ENCODE measurements at places on chromosomes 16 and 17. TPM values are rescaled to one million over a fixed set of nuclear protein-coding genes. Genes with fewer than 3 reads are reported as not detected.

CISD3 gene
- 47.5 TPM for total RNA-seq

PSME3 gene
- 142 TPM for total RNA-seq

SNX20 gene
- total RNA-seq, result 67.4 TPM

SLC16A11 gene
- total RNA-seq, result 0.09 TPM

CPNE7 gene
- total RNA-seq, result 3.8 TPM

PRKCB gene
- 71.9 TPM for total RNA-seq

ABR gene
- 142 TPM for total RNA-seq

DNASE1L2 gene
- total RNA-seq, result 2.6 TPM

C16orf90 gene
- not detected for total RNA-seq

HCRT gene
- not detected for total RNA-seq

PPP1R9B gene
- total RNA-seq, result 163 TPM

NOTUM gene
- 0.11 TPM for total RNA-seq

RGS11 gene
- 0.34 TPM for total RNA-seq

SEPTIN12 gene
- not detected for total RNA-seq

TLCD1 gene
- 1.7 TPM for total RNA-seq

ZNF785 gene
- 18.5 TPM for total RNA-seq

SLC16A13 gene
- total RNA-seq, result 19.5 TPM

KRT33A gene
- total RNA-seq, result not detected

TBC1D3E gene
- total RNA-seq, result not detected

SLC52A1 gene
- total RNA-seq, result 0.16 TPM

TM4SF5 gene
- not detected for total RNA-seq

EPX gene
- total RNA-seq, result not detected

EPOP gene
- total RNA-seq, result 7.3 TPM

HOXB6 gene
- 0.30 TPM for total RNA-seq

CACNG3 gene
- not detected for total RNA-seq

Measured in T-helper 2 cell treated with Interferon-gamma antibody and Interleukin-4, amounts not matched to agents 100 ng/mL and 5 ng/mL, for 36 hours (primary cell).